ENCODE measurements at places on chromosomes 12 and 14. TPM values are rescaled to one million over a fixed set of nuclear protein-coding genes. Genes with fewer than 3 reads are reported as not detected.

DNA sequence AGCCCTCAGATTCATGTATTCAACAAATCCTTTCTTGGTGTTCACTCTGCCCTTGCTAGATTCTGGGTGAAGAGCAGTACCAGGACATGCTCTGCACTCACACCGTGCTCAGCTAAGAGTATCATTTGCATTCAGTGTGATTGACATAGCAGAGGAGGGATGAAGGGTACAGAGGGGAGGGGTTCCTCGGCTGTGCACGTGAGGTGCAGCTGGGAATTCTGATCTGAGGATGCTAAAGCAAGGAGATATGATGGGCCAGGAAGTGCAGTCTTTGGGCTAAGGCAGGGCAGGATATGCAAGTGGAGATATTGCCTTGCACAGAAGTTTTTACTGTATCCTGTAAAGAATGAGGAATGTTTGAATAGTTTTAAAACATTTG lies 108.6 kb downstream of the FGD4 start:
- H3K27me3 ChIP-seq: no peaks in the 10 kb centered on the region
- no peak for DNase-seq
- no peaks in the 10 kb centered on the region for H3K36me3 ChIP-seq
- H3K4me3 ChIP-seq: no peak overlapping the region
- peaks cover 2% of the 10 kb centered on the region for H3K4me1 ChIP-seq

The TC2N gene
- total RNA-seq: under 0.01 TPM

The KIF5A gene
- total RNA-seq: under 0.01 TPM

The RFX4 gene
- not detected for total RNA-seq

GRCh38 chr12:66242311-66242710 lies 53.3 kb downstream of the IRAK3 start:
- no peaks in the 10 kb centered on the region for H3K27me3 ChIP-seq
- no peak overlapping the region for H3K27ac ChIP-seq
- H3K4me1 ChIP-seq: peaks cover 21% of the 10 kb centered on the region
- no peak for DNase-seq
- no peak overlapping the region for H3K4me3 ChIP-seq
- no peaks in the 10 kb centered on the region for H3K36me3 ChIP-seq

DNA sequence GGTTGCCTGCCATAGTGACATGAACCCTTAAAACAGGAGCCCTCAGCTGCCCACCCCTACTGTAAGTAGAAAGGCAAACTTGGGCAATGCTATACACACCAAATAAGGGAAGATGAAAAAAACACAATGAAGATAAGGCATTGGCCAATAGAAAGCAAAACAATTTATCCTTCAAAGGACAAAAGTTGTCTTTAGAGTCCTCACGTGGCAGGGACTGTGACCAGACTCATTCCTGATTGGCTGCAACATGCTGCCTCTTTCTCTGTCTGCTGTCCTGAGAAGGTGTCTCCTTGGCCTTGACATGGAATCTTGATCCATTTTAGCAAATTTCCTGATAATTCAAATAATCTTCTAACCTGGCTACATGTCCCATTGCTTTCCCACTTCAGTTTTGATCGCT lies 131.9 kb downstream of the GPR135 start:
- H3K4me3 ChIP-seq: no peak overlapping the region
- no peak for DNase-seq
- peaks cover 58% of the 10 kb centered on the region for H3K4me1 ChIP-seq
- H3K27ac ChIP-seq: peak overlapping the region; percentile 87
- no peaks in the 10 kb centered on the region for H3K27me3 ChIP-seq

GRCh38 chr12:46907791-46908190 lies 82.0 kb upstream of the SLC38A4 start:
- H3K27ac ChIP-seq: no peak overlapping the region
- H3K4me3 ChIP-seq: no peak overlapping the region
- no peaks in the 10 kb centered on the region for H3K27me3 ChIP-seq
- H3K4me1 ChIP-seq: peaks cover 26% of the 10 kb centered on the region
- no peaks in the 10 kb centered on the region for H3K36me3 ChIP-seq

Data from GM23248 (cell line).